T-helper 1 cell (primary cell): ENCODE measurements at places on chromosomes 2 and 18.

GRCh38 chr18:66209656-66210055, 394.2 kb downstream of the CDH19 start:
- DNase-seq = no peak

DNA sequence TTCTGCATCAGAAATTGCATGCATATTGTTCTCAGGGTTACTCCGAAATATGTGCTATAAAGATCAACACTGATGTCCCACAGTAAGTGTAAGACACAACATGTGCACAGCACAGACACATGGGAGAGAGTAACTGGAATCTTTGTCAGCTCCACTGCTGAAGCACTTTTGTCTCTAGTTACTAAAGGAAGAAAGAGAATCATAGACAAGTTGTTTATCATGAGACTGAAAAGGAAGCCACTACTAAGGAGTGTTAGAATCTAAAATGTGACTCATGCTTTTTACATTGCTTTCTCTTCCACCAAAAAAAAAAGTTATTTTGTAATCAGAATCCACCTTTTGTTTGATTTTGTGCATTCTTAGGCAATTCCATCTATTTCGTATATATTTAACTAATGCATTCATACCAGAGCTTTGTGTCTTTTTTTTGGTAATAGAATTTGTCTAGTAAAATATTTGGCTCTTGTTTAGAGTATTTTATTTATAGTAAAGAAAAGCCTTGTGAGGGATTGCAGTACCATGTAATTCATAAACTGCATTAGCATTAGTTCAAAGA, 502.4 kb downstream of the FBXO15 start:
- no peak for DNase-seq

- DNase-seq = no peak
Observed at GRCh38 chr2:137178951-137179377, 413.6 kb downstream of the THSD7B start.

GRCh38 chr2:26692279-26692896, at the start of gene KCNK3:
TSS of gene KCNK3 (plus strand) at chr2:26692722. CDS start at chr2:26692876, 154 bp downstream.
- DNase-seq = peak; percentile 17

DNA sequence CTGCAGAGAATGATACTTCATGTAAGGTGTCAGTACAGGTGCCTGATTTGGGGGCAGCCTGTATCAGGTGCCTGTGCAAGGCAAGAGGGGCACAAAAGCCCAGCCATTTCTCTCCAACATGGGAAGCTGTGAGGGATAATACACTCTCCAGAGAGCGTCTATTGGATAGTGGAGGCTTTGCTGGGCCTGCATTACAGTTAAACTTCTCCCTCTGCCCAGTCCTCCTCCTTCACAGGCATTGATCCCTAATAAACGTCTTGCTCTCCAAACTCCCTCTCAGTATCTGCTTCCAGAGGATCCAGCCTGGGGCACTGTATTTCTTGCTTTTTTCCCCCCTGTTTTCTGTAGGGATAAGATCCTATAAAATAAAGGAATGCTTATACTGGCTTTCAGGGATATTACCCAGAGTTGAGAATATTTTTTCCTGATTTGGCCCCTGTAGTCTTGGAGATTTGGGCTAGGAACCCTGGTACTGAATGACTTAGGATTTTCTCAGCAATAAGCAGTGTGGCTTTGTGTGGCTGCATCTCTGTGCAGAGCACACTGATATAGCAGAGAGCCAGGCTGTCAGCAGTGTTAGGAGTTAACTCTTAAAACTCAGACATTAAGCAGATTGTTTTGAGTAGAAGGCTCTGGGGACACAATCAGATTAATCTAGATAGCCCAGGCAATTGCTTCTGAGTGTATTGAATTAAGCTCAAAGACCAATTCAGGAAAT, 330.6 kb downstream of the CYRIA start:
- DNase-seq = no peak

DNA sequence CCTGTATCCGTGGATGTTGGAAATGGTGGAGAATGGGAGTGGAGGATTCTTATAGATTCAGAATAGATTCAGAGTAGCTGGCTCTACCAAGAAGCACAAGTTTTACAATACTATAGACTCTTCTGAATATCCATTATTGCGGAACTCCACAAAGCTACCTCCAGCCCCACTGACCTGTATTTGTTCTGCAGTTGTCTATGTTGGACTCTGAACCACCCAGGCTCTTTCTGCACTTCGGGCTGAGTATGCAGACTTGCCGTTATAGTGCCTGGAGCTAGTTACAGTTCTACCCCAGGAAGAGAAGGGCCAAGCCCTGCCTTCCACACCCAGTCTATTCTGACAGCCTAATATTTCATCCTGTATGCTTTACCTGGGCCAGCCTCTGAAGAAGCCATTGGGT, 4.4 kb upstream of the RGPD4 start:
- no peak for DNase-seq

- no peak for DNase-seq
Observed at GRCh38 chr18:31093880-31094279, 8.3 kb downstream of the DSC2 start.

DNA sequence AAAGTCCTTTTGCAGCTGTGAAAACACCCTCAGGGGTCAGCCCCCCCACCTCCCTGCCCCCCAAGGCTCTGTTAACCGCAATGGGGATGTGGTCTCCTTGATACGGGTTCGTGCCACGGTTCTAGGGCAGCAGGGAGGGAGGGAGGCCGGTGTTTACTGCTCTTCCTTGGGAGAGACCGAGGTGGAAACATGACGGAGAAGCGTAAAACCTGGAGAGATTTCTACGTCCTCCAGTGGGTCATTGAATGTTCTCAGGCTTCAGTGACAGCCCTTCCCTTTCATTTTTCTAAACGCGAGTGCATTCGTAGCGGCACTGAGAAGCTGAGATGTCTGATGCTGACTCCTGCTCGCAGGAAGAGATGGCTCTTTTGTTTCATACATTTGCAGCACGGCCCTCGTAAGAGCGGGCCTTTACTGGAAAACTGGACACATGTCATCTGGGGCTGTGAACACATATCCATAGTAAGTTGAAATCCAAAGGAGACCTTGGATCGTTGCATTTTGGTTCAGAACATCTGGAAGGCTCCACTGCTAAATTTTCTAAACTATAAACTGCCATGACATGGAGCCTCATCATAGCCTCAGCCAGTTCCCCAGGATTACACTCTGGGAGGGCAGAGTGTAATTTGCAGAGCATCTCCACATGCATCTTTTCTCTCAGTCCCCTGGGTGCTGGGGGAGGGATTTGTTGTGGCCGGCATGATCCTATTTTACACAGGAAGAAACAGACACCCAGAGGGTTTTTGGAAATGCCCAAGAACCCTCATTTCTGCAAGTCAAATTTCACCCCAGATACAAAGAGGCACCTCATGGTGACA, 40.6 kb upstream of the HDAC4 start:
- no peak for DNase-seq

GRCh38 chr2:28399956-28400355, 7.3 kb downstream of the FOSL2 start:
- DNase-seq = no peak

- DNase-seq = no peak
Observed at GRCh38 chr18:57819671-57820460, 16.8 kb upstream of the ATP8B1 start.

DNA sequence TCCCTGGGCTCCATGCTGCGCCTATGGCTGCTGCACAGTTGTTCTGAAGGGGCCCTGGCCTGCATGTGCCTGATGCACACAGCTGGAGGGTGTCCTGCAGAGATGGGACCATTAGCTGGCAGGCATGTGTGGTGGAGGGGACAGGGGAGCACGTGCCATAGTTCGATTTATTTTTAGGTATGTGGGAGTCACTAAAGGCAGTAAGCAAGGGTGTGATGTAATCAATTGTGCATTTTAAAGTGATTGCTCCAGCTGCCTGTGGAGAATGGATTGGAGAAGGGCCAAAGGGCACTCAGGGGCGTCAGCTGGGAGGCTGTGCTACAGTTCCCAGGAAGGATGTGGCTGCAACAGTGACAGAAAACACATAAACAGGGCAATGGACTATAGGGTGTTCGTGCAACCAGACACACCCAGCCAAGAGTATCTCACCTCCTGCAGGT, 205.1 kb downstream of the ARL4C start:
- no peak for DNase-seq

- no peak for DNase-seq
Observed at GRCh38 chr2:109456776-109457175, 157.0 kb downstream of the SEPTIN10 start.

DNA sequence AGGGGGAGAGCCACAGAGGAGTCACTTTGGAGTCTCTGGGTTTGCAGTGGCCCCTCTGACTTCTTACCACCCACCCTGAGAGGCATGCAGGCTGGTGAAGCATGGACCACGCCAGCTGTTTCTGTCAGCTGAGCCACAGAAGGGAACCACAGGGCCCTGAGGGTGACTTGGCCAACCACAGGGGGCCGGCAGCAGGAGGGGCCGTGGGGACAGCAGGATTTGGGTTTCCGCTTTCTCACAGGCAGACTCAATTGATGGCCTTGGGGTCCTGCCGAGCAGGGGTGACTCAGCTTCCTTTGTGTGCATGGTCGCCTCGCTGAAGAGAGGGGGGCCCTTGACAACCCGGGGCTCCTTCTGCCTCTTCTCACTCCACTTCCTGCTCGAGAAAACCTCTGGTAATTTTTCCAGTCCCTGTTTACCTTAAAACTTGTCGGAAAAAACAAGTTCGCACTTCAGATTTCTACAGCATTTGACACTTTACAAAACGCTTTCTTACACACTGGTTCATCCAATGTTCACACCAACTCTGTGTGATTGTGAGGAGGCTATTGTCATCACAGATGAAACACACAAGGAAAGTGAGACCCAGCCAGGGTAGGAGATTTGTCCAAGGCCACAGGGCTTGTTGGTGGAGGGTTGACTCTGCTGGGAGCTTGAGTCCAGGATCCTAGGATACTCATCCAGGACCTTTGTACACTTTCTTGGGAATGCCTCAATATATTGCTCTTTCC, 311.2 kb downstream of the LPIN1 start:
- DNase-seq = no peak

DNA sequence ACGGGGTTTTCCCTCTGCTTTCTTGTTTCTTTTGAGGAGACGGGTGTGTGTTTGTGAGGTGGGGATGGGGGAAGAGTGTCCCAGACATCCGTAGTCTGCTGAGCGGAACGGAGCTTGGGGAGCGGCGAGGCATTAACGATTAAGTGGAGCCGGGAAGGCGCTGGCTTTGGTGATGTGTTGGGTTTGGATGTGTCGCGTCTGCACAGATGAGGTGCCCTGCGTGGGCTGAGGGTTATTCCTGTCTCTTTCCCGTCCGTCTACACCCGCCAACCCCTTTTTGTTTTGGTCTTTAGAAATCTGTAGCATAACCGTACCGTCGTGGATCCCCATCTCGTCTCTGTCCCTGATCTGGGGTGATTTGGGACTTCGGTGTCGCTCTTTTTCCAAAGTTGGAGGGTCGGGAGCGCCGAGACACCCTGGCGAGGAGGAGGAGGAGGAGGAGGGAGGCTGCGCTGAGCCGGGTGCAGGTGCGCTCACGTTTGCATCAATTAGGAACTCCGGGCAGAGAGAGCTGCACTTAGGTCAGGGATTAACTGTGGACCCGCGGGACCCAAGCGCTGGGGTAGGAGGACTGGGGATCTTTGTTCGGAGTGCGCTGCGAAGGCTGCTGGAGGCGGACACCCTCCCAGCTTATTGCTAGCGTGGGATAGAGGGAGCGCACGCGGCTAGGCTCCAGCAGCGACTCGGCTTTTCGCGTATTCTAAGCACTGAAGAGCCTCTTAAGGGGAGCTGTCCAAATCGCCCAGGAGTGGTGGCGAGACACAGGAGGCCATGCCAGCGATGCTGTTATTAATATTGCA, 720.3 kb downstream of the DPP10 start:
- no peak for DNase-seq

DNA sequence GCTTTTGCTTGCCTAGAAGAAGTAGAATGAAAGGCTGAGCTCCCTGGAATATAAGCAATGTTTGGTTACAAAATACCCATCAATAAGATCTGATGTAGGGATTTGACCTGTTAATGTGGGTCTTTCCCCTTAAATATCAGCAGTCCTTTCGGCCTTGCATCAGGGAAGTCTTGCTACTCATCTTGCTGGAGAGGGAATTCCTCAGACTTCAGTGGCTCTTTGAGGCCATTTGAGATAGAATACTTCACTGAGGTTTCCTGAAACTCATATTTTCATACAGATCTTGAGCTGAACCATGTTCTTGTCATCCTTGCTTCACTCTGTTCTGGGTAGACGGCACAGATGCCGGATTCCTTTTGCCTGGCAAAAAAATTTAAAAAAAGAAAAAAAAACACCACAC, 3.9 kb downstream of the TWIST2 start:
- DNase-seq = no peak

DNA sequence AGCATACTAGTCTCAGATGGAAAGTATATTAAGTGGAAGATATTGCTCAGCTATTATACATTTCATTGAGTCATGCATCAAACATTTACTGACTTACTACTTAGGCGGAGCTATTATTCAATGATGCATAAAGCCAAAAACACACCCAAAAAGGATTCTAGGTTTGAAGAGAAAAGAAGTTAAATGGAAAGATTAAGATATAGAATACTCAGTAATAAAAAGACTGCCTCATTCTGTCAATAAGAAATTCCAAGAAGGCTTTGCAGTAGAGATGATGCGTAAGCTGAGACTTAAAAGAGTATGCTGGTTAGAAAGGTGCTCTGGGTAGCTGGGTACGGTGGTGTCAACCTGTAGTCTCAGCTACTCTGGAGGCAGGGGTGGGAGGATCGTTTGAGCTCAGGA, 27.6 kb downstream of the STK17B start:
- DNase-seq = no peak

DNA sequence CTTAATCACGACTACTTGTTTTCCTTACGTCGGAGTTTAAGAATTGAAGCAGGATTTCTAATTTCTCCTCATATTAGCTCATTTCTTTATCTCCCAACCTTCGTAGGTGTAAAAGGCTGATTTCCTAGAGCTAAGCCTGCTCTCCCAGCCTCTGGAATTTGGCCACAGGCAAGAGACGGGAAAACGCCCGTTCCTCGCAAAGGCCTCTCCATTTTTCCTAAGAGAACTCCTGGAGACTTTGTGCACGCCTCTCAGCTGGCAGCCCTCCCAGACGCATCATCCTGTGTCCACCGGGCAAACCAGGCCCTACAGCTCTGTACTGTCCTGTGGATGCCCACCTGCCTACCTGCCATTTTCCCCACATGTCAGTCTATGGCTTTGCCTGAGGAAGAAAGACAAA, 106.3 kb downstream of the FTCDNL1 start:
- DNase-seq = no peak

DNA sequence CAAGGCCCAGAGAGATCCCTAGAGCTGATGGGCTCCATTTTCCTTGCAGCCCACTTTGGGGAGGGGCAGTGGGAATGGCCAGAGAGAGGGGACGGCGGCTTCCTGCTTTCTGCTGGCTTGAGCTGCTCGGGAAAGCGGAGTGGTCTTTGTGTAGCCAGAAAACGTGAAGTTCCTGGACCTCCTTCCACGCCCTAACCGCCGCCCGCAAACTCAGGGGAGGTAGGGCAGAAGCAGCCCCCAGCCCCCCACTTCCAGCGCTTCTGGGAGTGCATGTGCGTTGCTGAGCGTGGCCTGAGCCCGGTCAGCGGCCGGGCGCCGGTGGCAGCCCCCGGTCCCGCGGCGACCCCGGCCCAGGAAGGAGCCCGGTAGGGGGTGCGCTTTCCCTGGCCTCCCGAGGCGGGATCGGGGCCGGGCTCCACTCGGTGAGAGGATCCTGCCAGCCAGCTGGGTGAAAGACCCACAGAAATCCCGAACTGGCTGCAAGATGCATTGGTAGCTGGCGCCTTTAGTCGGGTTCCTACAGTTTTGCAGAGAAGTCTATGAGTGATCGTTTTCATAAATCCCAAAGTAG, 25.3 kb upstream of the BOD1L2 start:
- DNase-seq = no peak
